Spleen (tissue), 13 donors: ENCODE measurements at places on chromosomes 12 and 14. TPM values are rescaled to one million over a fixed set of nuclear protein-coding genes. Genes with fewer than 3 reads are reported as not detected.

The TAS2R30 gene
- 0.09 TPM for polyA plus RNA-seq

The FAM222A gene
- polyA plus RNA-seq: 5.2 TPM

The NR1H4 gene
- 1.1 TPM for polyA plus RNA-seq

The DBX2 gene
- not detected for polyA plus RNA-seq

The TMEM52B gene
- not detected for polyA plus RNA-seq

The RNASE2 gene
- polyA plus RNA-seq: 6.7 TPM

The MYF5 gene
- polyA plus RNA-seq: not detected

The TTC9 gene
- polyA plus RNA-seq: 7.4 TPM

The HVCN1 gene
- 106 TPM for polyA plus RNA-seq

The PALS1 gene
- polyA plus RNA-seq: 4.6 TPM

The KICS2 gene
- polyA plus RNA-seq: 6.6 TPM
